ENCODE measurements at places on chromosomes 7 and 10.

DNA sequence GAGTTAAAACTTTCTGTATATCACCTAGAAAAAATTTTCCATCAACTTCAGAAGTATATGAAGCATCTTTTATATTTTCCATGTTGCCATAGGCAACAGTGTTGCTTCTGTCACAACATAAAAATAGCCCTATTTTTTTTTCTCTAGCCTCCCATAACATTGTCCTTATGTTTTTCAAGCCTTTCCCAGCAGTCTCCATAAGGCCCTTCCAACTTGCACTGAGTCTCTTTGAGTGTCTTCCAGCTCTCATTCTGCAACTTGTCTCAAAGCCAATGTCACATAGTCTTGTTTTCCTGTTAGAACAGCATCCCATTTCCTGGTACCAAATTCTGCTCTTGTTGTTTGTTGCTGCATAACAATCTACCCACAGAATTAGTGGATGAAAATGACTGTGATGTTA, 1055.5 kb upstream of the GHITM start:
- DNase-seq, result no peak

- no peak for DNase-seq
Measured at GRCh38 chr10:71398976-71399375, 2.3 kb downstream of the CDH23 start.

GRCh38 chr10:118585234-118585633, 10.2 kb downstream of the PRLHR start:
- no peak for DNase-seq

GRCh38 chr7:26091933-26092332, 60.1 kb upstream of the NFE2L3 start:
- no peak for DNase-seq

- no peak for DNase-seq
Measured at GRCh38 chr7:473211-473734, 46.4 kb downstream of the PDGFA start.

- DNase-seq, result no peak
Measured at GRCh38 chr10:130990486-130990885, 321.0 kb downstream of the TCERG1L start.

DNA sequence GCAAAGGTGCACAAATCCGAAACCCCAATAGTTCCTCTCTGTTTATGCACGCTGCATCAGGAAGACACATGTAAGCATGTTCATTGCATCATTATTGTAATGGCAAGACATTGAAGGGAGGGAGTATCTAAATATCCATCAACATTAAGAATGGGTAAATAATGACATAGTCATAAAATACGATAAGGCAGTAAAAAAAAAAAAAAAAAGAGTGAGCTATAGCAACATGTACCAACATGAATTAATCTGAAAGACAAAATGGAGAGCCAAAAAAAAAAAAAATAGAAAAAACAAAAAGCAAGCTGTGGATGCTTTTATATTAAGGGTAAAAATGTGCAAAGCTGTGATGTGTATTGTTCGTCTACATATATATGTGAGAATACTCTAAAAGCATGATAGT, 70.2 kb upstream of the ABLIM1 start:
- DNase-seq, result no peak

DNA sequence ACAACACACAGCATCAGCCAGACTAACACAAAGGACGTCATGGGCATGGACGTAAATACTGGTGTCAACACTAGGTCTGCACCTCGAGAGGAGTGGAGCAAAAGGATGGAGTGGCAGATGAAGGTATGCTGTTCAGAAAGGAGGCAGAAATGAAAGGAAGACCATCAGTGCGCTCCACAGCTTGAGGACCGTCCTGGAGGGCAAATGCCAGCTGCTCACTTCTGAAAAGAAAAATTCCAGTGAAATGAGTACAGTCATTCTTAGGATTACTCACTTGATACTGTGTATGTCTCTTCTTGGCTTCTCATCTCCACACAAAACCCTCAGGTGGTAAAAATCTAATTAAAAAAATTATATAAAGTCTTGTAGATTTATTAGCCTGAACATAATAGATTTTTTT, 44.8 kb downstream of the EGFR start:
- no peak for DNase-seq

GRCh38 chr10:78541481-78542140, 507.9 kb downstream of the RPS24 start:
- DNase-seq, result no peak

GRCh38 chr7:4724648-4725013, 42.5 kb downstream of the FOXK1 start:
- DNase-seq, result no peak

- no peak for DNase-seq
Measured at GRCh38 chr7:82805527-82805960, 357.1 kb downstream of the PCLO start.

DNA sequence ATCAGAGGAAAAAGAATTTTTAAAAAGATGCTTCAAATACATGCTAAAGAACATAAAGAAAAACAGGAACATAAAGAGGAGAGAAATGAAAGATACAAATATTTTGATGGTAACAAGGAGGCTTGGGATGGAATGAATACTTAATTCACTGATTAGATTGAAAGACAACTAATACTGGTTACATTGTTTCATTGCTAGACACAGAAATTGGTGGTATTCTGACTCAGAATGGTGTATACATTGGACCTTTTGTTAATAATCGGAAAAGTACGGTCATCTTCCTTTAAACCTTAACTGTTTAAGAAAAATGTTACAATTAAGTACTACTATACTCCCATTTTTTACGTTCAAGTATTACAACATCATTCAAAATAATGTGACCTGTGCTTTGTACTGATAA, 567.5 kb downstream of the PARD3 start:
- DNase-seq, result no peak

DNA sequence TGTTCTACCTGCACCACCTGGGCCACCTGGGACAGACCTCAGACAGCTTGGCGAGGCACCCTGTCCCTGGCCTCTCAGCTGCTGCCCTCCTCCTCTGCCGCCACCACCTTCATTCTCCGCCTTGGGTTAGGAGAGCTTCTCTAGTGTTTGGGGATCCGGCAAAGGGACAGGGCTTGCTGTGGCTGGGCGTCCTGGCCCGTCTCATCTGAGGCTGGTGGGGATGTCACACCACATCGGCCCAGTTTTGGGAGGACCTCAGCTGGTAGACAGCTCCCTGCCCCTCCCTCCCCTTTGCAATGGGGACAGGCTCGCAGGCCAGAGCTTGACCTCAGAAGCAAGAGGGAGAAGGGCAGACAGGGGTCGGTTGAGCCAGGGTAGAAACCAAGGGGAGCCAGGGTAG, 26.4 kb downstream of the SPOCK2 start:
- DNase-seq, result no peak

DNA sequence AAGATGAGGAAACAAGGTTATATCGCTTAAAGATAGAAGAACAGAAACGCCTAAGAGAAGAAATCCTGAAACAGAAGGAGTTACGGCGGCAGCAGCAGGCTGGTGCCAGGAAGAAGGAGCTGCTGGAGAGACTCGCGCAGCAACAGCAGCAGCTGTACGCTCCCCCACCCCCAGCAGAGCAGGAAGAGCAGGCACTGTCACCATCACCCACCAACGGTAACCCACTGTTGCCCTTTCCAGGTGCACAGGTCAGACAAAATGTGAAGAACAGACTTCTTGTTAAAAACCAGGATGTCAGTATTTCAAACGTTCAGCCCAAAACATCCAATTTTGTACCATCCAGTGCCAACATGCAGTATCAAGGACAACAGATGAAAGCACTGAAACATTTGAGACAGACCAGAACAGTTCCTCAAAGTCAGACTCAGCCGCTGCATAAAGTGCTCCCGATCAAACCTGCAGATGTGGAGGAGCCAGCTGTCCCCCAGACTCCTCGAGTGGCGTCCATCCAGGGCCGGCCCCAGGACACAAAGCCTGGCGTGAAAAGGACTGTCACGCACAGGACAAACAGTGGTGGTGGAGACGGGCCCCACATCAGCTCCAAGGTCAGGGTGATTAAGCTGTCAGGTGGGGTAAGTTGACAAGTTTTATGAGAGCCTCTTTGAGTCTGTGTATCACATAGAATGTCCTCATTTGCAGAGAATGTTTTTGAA, 67.1 kb downstream of the SHH start:
- DNase-seq, result no peak

GRCh38 chr7:157007470-157008066, 2.9 kb downstream of the MNX1 start:
- DNase-seq, result no peak

GRCh38 chr10:57706576-57707299, 561.0 kb downstream of the IPMK start:
- no peak for DNase-seq

DNA sequence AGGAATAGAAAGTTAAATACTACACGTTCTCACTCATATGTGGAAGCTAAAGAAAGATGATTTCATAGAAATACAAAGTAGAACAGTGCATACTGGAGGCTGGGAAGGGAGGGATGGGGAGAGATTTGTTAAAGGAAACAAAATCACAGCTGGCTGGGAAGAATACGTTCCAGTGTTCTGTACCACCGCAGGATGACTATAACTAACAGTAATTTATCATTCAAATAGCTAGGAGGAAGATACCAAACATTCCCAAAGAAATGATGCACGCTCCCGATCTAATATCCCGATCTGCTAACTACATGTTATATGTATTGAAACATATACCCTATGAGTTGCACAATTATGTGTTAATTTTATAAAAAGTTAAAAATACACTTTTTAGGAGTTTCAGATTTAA, 162.3 kb downstream of the ZMYND11 start:
- DNase-seq, result no peak

DNA sequence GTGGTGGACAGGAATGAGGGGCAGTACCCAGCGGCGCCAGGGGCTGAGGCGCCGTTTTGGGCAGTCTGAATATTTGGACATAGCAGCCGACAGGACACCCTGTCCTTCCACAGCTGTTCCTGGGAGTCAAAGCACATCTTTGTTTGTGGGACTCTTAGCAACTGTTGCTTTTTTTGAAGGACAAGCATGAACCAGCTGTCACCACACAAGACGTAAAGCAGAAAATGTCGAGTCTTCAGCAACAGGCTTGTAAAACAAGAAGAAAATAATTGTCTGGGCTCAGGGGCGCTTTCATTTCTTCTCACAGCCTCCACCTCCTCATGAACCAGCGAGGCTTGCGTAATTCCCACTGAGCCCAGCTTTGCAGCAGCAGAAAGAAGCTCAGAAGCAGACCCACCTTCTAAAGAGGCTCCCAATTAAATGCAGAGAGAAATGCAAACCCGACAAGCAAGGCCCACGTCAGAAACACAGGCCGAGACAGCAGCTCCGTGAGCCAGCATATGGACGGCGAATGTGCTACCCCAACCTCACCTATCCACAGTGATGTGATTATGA, 68.9 kb upstream of the DNAAF5 start:
- DNase-seq, result no peak

DNA sequence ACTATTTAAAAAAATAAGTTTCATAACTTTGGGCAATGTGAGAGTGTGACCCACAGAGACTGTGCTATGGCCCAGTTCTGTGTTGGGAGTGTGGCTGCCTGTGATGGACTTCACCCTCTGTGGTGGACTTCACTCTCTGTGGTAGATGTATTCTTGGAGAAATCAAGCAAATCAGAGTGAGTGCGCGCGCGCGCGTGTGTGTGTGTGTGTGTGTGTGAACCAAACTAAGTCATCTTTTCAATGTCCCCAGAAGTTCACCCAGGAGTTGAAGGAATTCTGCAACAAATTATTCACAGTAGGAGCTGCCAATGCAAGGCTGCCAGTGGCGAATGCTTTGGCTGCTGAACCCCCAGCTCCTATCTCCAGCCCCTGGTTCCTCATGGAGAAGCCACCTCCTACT, 184.5 kb downstream of the ADAM12 start:
- DNase-seq, result no peak

DNA sequence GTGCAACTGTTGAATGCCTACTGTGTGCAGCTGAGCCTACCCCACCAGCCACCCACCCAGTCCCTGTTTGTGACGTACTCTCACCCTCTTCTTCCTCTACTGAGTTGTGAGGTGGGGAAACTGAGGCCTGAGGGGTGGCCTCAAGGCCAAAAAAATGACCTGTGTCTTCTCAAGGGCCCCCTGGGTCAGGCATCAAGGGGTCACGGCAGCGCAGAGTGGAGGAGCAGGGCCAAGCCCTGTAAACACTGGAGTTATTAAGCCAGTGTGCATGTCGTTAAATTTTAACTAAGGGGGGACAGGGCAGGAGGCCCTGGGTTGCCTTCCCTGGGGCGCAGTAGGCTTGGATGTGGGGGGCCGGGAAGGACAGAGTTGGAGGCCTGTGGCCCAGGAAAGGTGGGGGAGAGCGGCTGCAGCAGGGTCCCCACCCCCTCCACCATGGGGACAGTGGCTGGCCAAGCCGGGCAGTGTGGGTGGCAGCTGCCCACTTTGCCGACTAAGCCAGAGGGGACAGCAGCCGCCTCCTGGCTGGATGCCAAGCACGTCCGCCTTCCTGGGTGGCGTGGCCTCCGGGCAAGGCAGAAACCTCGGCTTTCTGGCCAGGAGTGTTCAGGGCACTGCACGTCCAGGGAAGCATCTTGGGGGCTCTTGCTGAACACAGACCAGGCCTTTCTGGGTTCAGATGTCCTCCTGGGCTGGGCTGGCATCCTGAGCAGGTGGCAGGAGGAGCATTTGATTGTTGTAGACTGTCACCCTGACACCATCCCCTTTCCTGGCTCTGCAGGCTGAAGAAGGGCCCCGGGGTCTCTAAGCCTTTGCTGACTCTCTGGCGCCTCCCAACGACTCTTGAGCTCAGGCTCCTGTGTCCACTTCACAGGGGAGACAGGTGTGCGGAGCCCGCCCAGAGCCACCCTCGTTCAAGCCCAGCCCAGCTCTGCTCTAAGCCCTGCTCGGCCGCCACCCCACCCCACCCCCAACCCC, 1.9 kb downstream of the SLC29A4 start:
- DNase-seq, result no peak

DNA sequence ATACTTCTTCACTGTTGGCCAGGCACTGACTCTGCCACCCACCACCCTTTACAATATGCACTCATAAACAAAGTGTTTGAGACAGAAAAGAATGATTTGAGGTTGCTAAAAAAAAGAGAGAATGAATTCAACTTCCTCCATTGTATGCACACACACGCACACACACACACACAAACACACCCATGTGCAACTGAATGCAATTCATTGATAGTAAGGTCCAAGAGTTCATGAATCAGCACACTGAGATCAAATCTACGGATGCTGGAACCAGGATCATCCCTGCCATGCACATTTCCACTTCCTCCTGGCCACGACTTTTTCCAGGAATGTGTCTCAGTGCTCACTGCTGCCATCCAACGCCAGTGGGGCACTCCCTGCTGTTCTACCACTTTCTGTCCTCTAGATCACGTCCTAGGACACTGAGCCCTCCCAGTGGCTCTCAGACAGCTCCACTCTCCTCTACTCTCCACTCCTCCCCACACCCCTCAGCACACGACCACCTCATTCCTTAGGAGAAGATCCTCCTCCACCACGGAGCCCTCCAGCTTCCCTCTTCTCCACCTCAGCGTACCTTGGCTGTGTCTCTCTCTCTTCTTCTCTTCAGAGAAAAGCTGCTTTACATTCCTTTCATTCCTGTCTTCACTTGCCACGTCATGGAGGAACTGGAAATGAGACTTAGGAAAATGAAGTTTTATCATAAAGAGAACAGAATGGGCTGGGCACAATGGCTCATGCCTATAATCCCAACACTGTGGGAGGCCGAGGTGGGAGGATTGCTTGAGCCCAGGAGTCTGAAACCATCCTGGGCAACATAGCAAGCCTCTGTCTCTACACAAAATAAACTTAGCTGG, 12.0 kb upstream of the TMEM213 start:
- DNase-seq, result no peak
